D341Med (cell line): ENCODE measurements at places on chromosomes 3 and 15.

GRCh38 chr15:79003896-79004295 lies 59.0 kb upstream of the CTSH start:
- DNase-seq, result no peak

GRCh38 chr3:138030734-138031280 lies 20.8 kb downstream of the CLDN18 start:
- no peak for DNase-seq

- DNase-seq, result peak; percentile 55
Measured at GRCh38 chr15:76328106-76328696, 8.4 kb upstream of the ISL2 start.

DNA sequence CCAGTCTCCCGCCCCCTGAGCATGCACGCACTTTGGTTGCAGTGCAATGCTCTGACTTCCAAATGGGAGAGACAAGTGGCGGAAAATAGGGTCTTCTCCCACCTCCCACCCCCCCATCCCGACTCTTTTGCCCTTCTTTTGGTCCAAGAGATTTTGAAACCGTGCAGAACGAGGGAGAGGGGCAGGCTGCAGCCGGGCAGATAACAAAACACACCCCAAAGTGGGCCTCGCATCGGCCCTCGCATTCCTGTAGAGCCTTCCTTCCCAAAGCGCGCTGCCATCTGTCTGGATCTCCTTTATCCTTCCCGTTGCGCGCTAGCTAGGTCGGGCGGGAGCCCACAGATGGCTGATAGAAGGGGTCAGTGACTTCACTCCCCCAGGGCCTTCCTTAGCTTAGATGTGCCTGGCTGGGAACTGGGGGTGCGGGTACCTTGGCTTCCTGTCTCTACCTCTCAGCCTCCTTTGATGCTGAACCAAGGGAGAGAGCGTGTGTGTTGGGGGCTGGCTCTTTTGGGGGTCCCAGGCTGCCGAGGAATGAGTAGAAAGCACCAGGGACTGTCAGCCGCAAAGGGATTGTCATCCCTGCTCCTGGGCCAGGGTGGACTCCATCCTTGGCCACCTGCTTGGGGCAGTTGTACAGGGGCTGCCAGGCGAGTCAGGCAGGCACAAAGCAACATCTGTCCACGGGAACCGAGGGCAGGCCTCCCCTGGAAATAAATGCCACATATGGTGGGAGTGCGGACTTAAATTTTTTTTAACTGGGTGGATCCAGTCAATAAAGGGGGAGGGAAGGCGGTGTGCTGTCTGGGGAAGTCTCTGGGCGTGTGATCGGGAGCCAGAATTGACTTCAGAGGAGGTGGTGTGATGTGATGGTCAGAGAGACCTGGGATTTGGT lies 1.8 kb downstream of the SMAD3 start:
- peak; percentile 48 for DNase-seq

DNA sequence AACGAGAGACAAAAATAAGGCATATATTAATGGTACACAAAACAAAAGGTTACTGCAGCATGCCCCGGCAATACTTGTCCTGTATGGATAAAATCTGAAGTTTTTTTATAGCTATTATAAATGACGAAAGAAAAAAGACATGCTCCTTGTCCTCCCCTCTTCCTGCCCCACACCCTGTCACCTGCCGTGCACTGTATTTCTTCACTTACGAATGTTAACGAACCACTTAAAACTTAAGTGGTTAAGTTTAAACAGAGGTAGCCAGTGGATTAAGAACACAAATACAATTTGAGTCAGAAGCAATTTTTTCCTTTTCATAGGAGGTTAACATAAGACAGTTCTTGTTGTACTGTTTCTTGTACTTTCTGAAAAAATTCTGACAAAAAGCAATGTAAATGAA lies 799.1 kb upstream of the NECTIN3 start:
- no peak for DNase-seq

GRCh38 chr3:10379961-10380360 lies 59.0 kb upstream of the SEC13 start:
- DNase-seq, result no peak

DNA sequence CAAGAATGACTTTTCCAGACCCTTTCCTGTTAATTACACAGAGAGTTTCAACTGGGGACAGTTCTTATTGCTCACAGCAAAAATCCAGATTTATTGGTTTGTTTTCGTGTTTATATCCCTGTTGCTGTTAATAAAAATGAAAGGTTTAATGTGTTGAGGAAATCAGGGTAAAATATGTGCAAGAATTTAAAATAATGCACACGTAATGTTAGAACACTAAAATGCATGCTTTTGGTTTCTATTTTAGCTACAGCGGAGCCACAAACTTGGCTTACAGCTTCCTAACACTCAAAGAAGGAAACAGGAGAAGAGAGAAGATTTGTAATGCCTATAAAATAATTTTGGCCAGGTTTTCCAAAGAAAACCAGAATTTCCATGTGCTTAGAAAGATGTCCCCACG lies 62.7 kb downstream of the CASR start:
- no peak for DNase-seq

DNA sequence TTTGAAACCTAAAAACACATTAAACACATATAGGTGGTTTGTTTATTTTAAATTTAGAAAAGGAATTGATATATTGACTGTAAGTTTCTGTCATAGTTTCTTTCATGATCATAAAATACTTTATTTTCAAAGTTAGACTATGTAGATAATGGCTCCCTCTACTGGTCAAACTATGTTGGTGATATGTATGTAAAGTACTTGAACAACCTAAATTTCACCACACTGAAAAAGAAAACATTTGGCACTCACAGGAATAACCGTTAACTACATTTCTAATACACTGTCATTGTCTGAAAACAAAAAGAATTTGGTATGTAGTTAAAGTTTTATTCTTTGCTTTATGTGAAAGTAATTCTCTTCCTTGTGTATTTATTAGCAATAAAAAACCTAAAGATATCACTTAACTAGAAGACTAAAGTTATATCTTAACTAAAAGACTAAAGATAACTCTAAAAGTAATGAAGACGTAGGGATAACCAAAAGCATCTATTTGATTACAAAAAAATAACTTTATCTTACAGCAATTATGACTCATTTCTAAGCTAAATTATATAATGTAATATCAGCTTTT lies 427.5 kb downstream of the VGLL3 start:
- no peak for DNase-seq

- peak; percentile 46 for DNase-seq
Measured at GRCh38 chr3:23203708-23204330, 692 bp downstream of the UBE2E2 start.

DNA sequence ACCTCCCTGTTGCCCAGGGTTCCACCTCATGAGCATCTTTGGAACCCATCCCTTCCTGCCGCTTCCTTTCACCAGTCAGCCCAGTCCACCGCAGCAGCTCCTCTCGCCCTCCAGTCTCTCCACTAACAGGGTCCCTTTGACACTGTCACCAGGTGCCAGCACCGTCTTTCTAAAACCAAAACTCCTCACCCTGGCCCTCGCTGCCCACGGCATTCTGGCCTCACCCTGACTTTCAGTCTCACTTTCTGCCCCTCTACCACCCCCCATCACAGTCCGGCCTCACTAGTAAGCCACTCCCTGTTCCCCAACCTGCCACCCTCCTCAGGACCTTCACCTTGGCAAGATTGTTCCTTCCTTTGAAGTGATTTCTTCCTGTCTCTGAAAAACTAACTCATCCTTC lies 4.2 kb downstream of the PPCDC start:
- DNase-seq, result no peak

GRCh38 chr3:195196266-195196665 lies 74.7 kb downstream of the XXYLT1 start:
- no peak for DNase-seq

DNA sequence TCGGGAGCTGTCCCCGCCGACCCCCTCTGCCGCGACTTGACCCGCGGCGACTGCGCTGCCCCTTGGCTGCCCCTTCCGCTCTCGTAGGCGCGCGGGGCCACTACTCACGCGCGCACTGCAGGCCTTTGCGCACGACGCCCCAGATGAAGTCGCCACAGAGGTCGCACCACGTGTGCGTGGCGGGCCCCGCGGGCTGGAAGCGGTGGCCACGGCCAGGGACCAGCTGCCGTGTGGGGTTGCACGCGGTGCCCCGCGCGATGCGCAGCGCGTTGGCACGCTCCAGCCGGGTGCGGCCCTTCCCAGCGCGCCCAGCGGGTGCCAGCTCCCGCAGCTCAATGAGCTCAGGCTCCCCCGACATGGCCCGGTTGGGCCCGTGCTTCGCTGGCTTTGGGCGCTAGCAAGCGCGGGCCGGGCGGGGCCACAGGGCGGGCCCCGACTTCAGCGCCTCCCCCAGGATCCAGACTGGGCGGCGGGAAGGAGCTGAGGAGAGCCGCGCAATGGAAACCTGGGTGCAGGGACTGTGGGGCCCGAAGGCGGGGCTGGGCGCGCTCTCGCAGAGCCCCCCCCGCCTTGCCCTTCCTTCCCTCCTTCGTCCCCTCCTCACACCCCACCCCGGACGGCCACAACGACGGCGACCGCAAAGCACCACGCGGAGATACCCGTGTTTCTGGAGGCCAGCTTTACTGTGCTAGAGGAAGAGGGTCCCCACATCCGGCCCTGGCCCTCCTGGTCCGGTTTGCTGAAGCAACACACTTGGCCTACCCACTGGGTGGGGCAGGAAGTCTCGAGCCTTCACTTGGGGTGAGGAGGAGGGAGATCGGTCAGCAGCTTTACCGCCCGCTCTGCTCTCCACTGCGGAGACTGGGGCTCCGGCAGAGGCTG lies at the start of gene RASSF1:
Gene RASSF1, minus strand, starts transcription at position 389 of the 882 bp plus-strand sequence. Its CDS starts 31 bp downstream, at position 358.
- no peak for DNase-seq

DNA sequence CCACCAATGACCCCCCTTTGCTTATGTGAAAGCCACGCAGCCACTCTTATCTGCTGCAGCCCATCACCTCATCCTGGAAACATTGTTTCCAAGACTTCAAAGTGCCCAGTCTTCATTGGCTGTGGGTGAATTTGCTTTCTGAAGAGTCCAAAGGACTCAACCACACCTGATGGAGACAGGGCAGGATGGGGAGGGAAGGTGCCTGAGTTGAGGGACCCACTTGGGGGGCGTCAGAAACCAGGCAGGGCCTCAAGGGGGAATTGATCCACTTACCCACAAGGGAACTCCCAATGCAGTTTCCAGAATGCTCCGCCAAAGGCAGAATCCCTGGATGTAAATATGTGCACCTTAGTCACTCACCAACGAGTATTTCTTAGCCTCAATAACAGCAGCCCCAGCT lies 147.9 kb upstream of the ATP2B2 start:
- no peak for DNase-seq

DNA sequence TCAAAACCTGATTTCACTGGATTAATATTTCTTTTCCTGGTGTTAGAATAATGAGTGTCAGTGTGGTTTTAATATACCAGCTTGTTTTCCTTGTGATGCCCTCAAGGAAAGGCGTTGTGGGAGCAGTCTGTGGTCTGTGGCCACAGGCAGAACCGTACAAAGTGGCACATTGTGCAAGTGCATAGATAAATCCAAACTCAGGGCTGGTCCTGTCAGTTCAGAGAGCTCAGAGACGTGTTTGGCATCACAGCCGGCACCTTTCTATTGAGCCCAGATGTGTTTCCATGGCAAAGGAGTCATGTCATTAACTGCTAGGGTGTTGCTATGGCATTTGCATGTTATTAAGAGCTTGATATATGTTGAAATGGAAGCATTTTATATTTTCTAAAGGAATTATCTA lies 289.9 kb upstream of the RASGRP1 start:
- DNase-seq, result no peak

DNA sequence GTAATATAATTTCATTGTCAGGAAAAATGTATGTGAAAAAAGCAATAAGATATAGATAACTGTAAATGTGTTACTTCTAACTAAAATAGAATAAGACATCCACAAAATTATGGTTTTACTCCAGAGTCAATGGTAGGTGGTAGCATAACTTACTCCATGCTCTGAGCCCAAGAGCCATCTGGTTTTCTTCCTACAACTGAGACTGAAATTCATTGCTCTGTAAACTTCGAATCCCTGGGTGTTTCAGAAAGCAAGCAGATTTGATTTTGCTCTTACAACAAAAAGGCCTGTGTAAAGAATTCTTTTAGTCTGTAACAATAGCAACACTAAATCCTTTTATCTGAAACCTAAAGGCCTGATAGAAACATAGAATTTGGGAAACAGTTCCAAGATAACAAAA lies 805.9 kb downstream of the AGBL1 start:
- no peak for DNase-seq

GRCh38 chr3:55719006-55719405 lies 231.9 kb upstream of the WNT5A start:
- no peak for DNase-seq

DNA sequence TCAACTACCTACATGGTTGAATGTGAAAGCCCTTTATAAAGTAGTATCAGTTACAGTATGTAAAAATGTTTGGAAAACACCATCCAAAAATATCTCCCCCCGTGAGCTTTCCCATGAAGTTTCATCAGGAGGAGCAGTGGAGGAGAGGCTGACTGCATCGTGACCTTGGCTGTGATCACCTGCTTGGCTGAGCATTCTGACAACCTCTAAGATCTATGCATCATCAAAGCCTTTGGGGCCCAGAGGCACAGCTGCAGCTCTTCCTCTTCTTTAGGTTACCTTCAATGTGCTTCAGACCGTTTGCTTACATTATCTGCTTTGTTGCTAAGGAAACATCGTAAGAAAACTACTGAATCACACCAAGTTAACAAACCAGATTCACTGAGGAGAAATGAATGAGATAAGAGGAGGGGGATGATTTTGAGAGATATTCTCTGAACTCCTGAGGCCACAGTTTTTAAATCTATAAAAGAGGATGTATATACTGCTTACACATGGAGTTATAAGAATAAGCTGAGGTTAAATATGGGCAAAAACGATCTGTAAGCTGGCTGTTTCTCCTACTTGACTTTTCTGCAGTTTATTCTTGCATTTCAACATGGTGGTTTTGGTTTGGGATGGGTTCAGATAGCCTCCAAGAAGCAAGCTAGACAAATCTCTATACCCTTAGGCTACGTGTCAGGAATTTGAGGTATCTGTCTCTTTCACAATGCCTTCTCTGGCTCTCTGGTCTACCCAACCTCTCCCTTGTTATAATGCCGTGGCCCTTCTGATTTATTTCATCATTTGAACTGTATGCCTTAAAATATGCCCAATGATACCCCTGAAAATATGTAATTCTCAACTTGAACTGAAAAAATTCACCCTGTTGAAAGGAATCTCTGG lies 4.0 kb downstream of the GCSAM start:
- no peak for DNase-seq

DNA sequence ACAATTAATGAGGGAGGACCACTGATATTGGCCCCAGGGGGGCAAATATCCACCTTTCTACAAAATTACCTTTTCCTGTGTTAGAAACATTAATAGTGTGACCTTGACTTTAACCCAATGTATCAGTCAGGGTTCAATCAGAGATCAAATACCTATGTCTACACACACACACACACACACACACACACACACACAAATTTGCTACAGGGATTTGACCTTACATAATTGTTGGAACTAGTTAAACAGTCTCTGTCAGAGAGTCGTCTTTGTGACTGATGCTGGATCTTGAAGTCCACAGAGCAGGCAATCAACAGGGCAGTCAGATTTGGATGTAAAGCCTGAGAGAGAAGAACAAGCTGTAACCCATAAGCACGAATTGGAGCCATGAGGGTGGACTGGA lies 32.5 kb downstream of the TM4SF4 start:
- no peak for DNase-seq
